ENCODE measurements at places on chromosomes 2 and 18. TPM values are rescaled to one million over a fixed set of nuclear protein-coding genes. Genes with fewer than 3 reads are reported as not detected.

- no peak for DNase-seq
Observed at GRCh38 chr2:113765276-113765675, 8.8 kb upstream of the SLC35F5 start.

DYNAP gene
- not detected for total RNA-seq

AFF3 gene
- 1.4 TPM for total RNA-seq

DNA sequence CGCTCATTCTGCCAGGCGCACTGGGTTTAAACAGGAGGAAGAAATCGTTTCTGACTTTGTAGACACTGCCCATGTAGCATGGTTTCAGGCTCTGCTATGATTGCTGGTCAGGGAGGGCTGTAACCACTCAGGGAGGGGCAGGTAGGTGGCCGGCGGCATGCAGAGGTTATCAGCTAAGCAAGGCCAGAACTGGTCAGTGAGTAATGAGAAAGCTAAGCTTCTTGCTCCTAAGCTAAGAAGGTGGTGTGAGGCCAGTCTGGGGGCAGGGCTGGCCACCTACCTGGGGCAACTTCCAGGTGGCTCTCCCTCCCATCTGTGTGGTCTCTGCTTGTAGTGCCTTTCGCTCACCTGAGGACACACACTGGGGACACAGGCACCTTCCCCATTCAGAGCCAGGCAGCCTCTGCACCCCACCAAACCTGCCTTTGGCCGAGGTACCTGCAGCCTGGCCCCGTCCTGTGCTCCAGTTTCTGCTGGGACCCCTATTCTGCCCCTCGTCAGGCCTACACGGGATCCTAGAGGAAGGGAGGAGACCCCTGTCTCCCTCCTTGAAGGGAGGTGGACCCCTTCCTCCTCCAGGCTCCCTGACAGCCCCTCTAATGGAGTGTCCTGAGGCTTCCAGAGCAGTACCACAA lies 195.9 kb downstream of the SEPTIN10 start:
- DNase-seq: no peak

- DNase-seq: no peak
Observed at GRCh38 chr2:206989311-206989710, 50.0 kb downstream of the CPO start.

MALL gene
- 2.3 TPM for total RNA-seq

DNA sequence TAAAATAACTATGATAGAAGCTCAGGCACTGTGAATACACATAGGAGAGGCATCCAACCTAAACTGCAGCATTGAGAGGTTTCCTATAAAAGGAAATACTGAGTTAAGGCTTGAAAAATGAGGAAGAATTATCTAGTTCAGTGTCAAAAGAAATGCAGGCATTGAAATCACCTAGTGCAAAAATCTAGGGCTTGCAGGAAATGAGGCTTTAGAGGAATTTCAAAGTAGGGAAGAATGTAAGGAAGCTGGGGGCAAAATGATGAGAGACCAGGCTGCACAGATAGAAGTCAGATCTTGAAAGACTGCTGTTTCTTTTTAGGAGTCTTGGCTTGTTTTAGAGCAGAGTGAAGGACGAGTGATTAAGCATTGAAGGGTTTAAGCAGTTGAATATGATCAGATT lies 28.1 kb upstream of the SCYGR2 start:
- no peak for DNase-seq

DNA sequence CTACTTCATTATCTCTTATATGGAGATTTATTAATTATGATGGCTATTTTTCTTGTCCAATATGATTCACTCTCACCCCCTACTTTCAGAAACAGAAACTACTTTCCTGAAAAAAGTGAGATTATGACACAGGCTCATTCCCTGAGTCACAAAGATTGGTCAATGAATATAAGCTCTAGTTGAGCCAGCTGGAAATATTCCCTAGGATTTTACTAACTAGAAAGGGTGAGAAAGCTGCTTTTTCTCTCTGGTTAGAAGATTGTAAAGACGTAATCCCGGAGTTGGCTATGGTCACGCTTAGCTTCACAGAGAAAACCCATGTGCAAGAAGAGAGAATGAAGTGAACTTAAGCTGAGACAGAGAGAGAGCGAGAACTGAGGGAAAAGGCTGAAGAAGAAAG lies 223.7 kb upstream of the SMAD7 start:
- DNase-seq: no peak

DNA sequence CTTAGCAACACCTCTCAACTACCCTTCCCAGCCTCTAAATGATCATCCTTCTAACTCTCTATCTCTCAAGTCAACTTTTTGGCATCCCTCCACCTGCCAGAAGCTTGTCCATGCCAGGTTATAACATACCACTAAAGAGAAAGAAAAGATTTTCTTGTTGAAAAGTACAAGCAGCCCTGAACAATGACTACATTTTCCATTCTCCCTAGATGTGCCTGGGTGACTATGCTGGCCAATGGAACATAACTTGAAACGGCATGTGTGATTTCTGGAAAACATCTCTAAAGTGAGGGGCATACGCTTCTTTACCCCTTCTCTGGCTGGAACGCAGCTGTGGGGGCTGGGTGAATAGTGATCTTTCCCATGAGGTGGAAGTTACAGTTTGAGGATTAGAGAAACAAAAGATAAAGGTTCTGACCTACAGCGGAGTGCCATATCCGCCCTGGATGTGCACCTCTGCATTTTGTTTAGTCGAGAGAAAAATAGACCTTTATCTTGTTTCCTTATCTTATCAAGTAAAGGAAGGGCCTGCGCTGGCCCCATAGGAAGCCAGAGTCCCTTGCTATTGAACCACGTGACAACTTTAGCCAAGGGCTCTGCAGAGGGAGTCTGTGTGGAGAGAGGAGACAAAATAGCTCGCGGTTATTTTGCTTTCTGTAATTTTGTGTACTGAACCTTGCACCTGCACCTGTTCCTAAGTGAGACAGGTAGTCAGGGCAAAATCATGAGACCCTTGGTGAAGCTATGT lies 436.8 kb downstream of the TGIF1 start:
- DNase-seq: no peak

GRCh38 chr18:59729781-59730180 lies 32.6 kb upstream of the CCBE1 start:
- DNase-seq: no peak

GRCh38 chr2:233236820-233237589 lies 14.5 kb upstream of the ATG16L1 start:
- DNase-seq: no peak

DNA sequence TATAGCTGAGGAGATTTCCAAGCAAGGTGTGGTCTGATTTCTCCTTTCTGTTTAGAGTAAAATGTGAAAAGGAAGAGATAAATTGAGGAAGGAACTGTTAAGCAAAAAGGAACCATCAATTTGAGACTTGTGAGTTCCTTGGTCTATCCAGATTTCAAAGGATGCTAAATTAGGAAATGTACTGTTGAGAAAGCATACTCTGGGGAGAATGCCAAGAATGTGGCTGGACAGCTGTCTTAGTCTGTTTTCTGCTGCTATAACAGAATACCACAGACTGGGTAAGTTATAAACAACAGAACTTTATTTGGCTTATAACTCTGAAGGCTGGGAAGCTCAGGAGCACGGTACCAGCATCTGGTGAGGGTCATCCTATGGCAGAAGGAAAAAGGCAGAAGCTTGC lies 1097.2 kb downstream of the TDRD15 start:
- no peak for DNase-seq

DNA sequence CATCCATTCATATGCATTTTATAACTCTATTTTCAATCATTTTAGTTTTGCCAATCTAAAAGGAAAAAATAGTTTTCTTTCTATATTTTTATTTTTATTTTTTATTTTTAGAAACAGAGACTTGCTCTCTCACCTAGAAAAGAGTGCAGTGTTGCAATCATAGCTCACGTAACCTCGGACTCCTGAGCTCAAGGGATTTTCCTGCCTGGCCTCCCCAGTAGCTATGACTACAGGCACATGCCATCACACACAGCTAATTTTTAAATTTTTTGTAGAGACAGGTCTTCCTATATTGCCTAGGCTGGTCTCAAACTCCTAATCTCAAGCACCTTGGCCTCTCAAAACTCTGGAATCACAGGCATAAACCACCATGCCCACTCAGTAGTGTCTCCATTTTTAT lies 125.5 kb upstream of the XIRP2 start:
- no peak for DNase-seq

GRCh38 chr2:141639809-141640208 lies 491.0 kb downstream of the LRP1B start:
- DNase-seq: no peak

AKAIN1 gene
- total RNA-seq: not detected

- no peak for DNase-seq
Observed at GRCh38 chr2:58266211-58266610, 25.1 kb upstream of the FANCL start.

DNA sequence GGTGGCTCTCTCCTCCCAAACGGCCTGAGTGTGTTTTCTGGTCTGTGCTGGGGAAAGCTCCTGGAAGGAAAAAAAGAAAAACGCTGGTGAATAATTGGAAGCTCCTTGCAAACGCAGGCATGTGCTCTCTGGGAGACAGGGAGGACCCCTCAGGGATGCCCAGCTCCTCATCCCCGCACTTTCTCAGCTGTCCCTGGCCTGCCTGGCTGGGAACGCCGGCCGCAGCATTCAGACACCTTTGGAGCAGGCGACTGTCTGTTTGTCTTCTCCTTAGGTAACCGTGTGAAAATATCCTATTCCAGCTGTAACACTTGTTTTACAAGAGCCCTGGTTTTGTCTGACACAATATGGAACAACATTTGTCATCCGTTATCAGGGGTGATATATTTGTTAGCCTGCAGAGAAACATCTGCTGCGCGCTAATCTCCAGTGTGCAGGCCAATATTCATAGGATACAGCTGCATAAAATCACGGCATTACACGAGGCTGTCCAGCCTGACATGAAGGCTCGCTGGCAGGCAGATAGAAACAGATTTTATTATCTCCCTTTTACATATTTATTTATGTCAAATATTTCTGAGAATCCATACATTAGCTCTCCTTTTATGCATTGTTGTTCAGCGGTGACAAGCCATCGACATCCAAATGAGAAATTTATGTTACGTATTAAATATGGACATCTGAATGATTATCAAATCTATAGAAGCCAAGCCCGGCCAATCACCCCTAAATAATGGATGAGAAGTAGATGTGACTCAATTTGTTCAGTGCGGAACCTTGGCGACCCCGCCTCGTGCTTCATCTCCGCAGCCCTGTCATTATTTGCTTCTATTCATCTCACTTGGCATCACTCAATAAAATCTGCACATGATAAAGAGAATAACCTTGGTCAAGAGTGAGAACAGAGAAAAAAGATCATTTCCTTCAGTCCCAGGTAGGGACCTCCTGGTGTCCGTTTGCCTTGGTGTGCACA lies 675.1 kb upstream of the SALL3 start:
- no peak for DNase-seq

DNA sequence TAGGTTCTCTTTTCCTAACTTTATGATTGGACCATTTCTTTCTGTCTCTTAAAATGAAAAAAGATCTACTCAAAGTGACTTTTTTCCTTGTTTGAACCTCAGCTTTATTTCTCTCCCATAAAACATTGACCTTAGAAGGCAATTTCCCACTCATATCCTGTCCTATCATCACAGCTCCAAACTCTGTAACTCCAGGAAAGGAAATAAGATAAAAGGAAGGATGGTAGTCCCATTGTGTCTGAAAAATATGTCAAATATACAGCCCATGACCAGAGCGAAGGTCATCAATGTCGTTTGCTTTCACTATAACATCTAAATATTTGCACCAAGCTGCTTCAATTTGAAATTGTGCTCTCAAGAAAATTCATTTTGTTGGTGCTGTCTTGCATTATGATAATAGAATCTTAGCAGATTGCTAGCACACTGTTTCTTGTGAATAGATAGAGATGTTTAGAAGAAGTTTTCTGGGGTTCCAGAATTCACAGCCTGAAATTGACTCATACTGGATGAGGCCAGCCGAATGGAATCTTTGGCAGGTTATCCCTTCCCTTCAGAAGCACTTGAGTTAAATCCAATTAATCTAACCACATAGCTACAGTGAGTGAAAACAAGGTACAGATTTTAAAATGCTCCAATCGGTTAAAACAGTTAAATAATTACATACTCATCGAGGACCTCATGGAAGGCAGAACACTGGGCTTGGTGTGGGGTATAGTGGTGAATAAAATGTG lies 95.1 kb downstream of the CRIM1 start:
- no peak for DNase-seq

- DNase-seq: no peak
Observed at GRCh38 chr2:195898505-195899191, 170.0 kb downstream of the DNAH7 start.

- no peak for DNase-seq
Observed at GRCh38 chr2:143088388-143088787, 40.8 kb upstream of the ARHGAP15 start.

GAREM2 gene
- 5.9 TPM for total RNA-seq

SPRED2 gene
- 7.9 TPM for total RNA-seq

RNF103 gene
- total RNA-seq: 12.4 TPM

DNA sequence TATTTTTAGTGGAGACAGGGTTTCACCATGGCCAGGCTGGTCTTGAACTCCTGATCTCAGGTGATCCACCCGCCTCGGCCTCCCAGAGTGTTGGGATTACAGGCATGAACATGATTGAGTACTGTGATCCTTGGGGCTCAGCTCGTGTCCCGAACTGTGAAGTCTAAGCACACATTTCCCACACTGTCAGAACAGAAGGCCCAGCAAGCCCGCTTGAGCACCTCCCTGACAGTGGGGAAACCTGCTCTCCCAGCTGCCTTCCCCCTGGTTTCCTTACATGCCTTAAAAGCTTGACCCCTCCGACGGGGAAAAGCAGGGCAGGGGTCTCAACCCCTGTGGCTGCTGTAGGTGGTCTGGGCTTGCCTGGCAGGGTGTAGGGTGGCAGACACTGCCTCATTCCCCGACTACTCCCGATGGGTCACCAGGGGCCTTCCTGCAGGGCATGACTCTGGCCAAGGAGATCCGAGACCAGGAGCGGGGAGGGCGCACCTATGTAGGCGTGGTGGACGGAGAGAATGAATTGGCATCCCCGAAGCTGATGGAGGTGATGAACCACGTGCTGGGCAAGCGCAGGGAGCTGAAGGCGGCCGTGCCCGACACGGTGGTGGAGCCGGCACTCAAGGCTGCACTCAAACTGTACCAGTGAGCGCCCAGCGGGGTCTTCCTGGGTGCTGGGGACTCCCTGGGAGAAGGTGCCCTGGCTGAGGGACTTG lies 10.1 kb downstream of the VIL1 start:
- no peak for DNase-seq

DNA sequence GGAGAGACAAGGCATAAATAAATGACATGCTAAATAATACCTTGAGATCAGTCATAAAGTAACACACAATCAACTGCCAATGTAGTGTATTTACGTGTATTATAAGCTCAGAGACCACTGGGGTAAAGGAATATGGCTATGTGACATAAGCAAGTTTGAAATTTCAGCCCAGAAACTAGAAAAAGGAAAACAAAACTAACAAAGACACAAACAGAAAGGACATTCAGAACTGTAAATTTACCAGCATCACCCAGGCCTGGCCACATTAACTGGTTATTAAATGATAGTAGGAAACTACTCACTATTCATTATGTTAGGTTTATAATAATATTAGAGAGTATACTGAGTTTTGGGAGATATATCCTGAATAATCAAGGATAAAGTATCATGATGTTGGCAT lies 98.8 kb downstream of the METTL8 start:
- no peak for DNase-seq

- DNase-seq: no peak
Observed at GRCh38 chr2:231455222-231455621, 9.1 kb downstream of the NCL start.
